ENCODE measurements at places on chromosomes 3 and 15.

DNA sequence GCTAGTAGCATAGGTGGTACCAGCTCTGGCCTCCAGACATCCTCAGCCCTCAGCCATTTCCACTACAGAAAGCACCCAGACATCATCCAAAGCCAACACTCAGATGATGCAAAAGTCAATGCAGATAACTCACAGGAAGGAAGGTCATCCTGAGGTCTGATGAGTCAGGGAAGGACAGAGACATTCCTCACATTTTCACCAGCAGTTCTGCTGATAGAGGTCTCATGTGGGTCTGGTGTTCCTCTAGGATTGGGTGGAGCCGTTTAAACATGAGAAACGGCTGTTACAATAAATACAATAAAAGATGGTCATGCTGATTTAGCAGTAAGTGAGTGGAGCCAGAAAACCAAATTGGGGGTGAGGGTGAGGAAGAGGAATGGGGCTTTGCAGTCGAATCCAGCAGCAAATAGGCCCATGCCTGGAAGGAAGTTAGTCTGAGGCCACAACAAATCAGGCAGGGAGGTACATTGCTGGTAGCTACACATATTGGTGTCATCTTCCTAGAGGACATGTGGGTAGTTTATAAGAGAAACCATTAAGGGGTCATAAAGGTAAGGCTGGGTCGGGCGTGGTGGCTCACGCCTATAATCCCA lies 33.3 kb upstream of the FLNB start:
- no peak for DNase-seq

- DNase-seq, result no peak
Measured at GRCh38 chr3:119351581-119351980, 57.4 kb downstream of the ARHGAP31 start.

- DNase-seq, result no peak
Measured at GRCh38 chr3:188557235-188557634, 403.3 kb downstream of the LPP start.

- DNase-seq, result no peak
Measured at GRCh38 chr3:197183582-197183981, 114.8 kb downstream of the DLG1 start.

- no peak for DNase-seq
Measured at GRCh38 chr3:30660136-30660535, 53.7 kb downstream of the TGFBR2 start.

GRCh38 chr3:99315896-99316295 lies 322.5 kb upstream of the COL8A1 start:
- DNase-seq, result no peak

DNA sequence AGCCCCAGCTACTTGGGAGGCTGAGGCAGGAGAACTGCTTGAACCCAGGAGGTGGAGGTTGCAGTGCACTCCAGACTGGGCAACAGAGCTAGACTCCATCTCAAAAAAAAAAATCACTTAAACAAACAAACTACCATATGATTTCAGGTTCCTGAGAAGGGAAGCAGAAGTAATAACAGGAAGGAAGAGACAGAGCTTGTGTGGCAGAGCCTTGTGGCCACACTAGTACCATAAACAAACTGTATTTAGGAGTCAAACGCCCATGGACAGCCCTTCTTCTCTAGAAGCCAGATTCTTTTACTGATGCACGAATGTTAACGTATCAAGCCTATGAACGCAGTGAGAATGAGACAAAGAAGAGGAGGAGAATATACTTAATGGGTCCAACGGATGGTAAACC lies 12.0 kb downstream of the MTMR10 start:
- DNase-seq, result no peak

- DNase-seq, result no peak
Measured at GRCh38 chr3:128992926-128993460, 883 bp downstream of the CFAP92 start.

DNA sequence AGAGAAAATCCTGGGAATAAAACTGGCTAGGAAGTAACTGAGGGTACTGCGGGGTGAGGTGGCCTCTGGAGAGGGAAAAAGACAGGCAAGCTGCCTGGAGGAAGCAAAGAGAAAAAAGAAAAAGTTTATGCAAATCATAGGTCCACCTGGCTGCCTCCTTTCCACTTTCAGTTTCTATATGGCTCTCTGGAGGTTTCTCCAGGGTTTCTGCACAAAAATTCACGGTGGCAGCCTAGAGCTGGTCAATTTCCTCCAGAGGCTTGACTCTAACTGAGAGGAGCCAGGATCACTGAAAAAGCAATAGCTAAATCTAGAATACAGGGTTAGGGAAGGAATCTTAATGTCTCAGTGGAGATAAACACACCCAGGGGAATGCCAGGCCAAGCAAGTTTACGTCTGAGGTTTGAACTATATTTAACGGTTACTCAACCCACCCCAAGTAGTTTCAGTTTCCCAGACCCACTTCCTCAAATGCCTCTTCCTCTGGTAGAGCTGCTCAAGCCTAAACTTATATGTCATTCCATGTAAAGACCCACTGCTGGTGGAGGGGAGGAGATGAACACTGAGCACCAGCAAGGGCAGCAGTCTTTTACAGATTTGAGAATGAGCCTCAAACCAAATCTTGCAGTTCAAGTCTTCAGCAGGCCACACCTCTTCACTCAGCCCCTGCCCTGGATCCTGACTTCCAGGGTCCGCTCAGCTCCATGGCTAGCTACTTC lies 5.7 kb downstream of the LYSMD2 start:
- DNase-seq, result peak; percentile 77

- no peak for DNase-seq
Measured at GRCh38 chr3:37279856-37280255, 105.5 kb upstream of the LRRFIP2 start.

- no peak for DNase-seq
Measured at GRCh38 chr3:143170676-143171075, 51.1 kb downstream of the CHST2 start.

GRCh38 chr3:170331143-170331542 lies 26.4 kb upstream of the SKIL start:
- no peak for DNase-seq
